ENCODE measurements at places on chromosomes 1 and 21.

- no peak for DNase-seq
These were observed 69.3 kb upstream of the PPP2R5A start for GRCh38 chr1:212215910-212216309.

GRCh38 chr1:201596101-201596868 is 57.4 kb downstream of the NAV1 start:
- DNase-seq, result no peak

DNA sequence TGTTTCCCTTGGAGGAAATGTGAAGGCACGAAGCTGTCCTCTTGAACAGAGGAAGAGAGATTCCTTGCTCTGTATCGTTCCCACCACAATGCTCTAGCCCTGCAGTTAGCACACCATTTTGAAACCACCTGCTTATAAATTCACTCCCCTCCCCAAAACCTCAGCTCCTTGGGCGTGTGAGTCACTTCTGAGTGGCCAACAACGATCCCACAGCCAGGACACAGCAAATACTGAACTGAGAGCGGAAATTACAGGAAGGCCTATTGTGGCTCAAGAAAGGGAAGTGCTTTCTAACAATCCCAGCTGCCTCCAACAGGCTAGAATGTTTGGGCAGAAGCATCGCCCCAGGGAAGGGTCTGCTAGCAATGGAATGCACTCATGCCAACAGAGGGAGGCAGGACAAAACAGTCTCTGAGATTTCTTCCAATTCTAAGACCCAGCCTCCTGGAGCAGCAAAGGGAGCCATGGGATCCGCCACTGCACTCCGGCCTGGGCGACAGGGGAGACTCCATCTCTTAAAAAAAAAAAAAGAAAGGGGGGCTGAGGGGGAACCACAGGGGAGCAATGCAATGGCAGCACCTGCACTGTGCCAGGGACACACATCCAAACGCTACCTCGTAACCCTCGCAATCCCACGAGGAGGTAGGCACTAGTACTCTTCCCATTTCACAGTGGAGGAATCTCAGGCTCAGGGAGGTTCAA is 1.9 kb downstream of the TMEM53 start:
- no peak for DNase-seq

- no peak for DNase-seq
These were observed 44.1 kb downstream of the UCK2 start for GRCh38 chr1:165871311-165872067.

- peak; percentile 41 for DNase-seq
These were observed 17.1 kb upstream of the CCDC27 start for GRCh38 chr1:3735027-3735681.

- no peak for DNase-seq
These were observed 12.8 kb upstream of the RGS2 start for GRCh38 chr1:192795916-192796618.

DNA sequence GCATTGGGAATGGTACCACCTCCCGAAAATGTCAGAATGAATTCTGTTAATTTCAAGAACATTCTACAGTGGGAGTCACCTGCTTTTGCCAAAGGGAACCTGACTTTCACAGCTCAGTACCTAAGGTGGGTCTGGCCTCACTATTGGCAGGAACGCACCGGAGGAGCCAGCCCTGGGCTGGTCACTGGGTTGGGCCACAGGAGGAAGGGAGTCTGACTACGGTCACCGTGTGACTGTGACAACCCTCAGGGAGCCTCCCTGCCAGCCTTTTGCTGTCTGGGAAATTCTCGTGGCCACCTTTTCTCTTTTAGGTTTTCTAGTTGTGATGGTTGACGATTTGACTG is 2.2 kb downstream of the IL10RB start:
- no peak for DNase-seq

DNA sequence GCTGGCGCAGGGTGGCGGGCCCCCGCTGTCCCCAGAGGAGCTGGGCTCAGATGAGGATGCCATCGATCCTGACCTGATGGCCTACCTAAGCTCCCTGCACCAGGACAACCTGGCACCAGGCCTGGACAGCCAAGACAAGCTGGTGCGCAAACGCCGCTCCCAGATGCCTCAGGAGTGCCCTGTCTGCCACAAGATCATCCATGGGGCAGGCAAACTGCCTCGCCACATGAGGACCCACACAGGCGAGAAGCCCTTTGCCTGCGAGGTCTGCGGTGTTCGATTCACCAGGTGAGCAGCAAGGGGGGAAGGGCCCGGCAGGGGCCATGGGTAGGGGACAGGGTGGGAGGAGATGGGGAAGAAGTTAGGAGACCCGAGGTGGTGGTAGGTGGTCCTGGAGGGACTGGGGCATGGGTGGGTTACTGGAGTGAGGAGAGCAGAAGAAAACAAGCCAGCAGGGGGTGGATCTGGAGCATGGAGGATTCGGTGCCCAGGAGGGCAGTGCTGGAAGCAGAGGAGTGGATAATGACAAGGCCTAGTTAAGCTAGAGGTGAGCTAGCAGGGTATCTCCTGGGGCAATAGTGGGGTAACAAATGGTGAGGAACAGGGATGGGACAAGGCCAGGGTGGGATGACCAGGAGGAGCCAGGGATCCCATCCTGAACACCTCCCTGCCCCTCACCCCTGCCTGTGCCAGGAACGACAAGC is 13.1 kb downstream of the ZBTB7B start:
- no peak for DNase-seq

DNA sequence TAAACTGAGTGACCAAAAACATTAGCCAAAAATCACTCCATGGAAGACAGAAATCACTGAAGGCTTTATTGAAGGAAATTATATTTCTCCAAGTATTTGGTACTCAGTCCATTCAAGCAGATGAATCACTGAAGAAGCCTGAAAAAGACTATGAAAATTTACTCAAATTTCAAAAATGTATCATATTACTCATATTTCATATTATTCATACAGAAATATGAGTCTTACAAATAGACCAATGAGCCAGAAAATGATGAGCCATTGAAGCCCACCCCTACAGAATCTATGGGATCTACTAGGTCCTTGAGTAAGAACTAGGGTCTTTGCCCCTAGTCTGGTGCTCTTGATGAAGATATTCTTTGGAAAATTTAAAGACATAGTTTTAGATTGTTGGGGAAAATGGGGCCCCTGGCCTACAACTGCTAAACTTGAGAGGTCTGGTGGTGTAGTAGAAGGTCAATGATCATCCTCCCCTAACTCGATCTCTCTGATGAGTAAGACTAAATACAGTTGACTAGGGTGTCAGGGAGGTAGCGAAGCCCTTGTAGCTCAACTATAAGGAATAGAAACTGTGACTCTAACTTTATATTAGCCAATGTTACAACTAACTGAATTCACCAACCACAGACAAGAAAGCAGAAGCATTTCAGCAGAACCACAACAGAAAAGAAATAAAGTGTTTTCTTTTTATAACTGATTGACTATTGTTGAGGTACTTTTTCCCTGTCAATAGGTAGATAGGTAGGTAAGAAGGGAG is 81.0 kb downstream of the NOTCH2 start:
- no peak for DNase-seq

DNA sequence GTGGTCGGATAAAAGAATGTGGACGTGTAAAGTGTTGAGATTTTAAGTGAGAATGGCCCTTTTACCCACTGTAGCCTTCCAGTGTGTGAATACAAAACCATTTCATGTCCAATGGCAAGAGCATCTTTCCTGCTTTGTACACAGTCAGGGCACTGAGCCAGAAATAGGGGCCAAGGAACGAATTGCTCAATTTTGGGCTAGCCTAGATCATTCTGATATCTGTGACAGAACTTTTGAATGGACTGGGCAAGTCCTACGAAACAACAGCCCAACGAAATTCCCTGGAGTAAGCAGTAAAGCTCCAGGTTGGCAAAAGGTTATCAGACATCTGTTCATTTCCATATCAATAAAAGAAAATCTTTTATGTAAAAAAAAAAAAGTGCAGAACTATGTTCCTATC is 5.5 kb downstream of the KIF26B start:
- DNase-seq, result no peak

- DNase-seq, result no peak
These were observed 139.7 kb downstream of the SLC44A5 start for GRCh38 chr1:75471252-75471651.
